ENCODE measurements at places on chromosomes 6 and 20.

GRCh38 chr6:6678185-6678671 is 89.7 kb downstream of the LY86 start:
- DNase-seq: no peak

DNA sequence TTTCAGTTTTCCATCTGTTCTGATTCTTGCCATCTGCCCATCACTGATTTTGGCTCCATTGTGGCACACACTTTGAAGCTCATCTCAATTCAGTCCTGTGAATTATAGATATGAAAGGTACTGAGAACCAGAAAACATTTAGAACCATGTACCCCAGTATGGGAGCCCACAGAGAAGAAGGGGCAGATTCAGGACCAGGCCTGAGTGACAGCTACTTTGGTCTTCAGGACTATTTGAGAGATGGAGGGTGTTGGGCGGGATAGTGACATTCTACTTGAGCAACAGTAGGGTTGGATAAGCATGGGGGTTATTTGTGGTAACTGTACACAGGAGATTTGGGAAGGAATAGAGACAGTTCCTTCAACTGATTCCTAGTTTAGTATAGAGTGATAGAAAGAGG is 259.2 kb upstream of the MANEA start:
- no peak for DNase-seq

- no peak for DNase-seq
Measured at GRCh38 chr6:157242791-157243190, 80.5 kb downstream of the TMEM242 start.

DNA sequence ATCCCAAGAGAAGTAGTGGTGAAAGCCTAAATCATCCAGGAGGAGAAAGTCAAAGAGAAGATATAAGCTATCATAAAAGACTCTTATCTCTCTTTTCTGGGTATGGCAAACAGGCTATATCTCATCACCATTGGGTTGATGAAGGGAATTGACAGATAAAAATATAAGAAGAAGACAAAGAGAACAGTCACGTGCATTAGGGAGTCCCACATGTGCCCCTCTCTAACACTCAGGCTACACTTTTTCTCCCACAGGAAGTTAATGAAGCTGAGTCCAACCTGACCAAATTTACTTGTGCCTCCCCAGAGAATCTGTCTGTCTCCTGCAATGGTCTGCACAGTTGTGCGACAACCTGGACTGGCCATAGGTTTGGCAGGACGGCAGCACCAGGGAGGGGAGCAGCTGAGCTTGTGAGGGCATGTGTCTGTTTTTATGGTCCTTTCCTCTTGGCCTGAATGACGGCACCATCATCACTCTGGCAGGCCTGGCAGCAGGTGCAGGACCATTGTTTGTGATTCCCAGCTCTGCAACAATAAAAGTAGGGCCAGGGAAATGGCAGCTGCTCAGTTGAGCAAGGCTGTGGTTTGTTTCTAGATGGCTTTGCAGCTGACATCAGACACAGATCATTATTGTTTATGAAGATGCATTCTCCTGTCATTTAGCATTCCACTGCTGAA is 144.5 kb upstream of the MCHR2 start:
- no peak for DNase-seq
